ENCODE measurements at places on chromosomes 3 and 15.

DNA sequence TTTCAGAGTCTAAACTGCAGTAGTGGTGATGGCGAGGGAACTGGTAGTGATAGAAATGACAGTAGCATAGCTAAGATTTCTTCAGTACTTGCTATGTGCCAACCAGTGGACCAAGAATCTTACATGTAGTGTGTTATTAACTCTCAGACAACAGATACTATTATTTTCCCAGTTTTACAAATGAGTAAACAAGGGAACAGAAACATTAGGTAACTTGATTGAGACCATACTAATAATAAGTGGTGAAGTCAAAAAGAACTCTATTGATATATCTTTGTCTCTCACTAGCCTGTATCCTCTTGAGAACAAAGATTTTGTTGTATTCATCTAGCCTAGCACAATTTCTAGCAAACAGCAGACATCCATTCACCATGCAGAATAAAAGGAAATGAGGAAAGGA, 250.1 kb downstream of the ZBTB20 start:
- DNase-seq: no peak

DNA sequence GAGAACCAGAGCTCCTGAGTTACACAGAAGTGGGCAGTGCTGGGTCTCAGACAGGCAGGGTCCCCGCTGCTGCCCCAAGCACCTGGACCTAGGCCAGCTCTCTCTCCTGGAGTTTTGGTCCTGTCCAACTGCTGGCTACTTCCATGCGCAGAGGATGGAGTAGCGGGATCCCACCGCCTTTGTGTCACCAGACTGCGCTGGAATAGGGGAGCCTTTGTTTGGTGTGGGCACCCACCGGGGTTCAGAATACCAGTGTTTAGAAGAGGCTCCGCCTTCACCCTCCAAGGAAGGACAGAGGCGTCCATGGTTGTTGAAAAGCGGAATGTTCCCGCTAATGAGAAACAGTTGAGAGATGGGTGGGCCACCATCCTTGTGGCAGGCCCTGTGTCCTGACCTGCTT, 154.4 kb downstream of the DNAJB8 start:
- no peak for DNase-seq

DNA sequence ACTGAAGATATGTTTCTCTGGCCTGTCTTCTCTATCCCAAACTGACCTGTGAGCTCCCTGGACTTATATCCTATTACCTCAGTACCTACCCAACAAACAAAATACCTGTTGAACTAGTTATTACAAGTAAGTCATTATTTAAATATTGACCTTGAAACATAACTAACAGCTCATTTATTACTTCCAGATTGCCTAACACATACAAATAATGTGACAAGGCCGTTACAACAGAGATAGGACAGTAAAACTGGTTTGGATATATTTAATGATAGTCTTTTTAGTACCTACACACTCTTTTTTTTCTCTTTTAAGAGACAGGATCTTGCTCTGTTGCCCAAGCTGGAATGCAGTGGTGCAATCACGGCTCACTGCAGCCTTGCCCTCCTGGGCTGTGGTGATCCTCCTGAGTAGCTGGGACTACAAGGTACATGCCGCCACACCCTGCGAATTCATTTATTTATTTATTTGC, 145.0 kb downstream of the ADAM10 start:
- peak; percentile 9 for DNase-seq

GRCh38 chr3:57791245-57791644, 35.1 kb downstream of the SLMAP start:
- DNase-seq: no peak

DNA sequence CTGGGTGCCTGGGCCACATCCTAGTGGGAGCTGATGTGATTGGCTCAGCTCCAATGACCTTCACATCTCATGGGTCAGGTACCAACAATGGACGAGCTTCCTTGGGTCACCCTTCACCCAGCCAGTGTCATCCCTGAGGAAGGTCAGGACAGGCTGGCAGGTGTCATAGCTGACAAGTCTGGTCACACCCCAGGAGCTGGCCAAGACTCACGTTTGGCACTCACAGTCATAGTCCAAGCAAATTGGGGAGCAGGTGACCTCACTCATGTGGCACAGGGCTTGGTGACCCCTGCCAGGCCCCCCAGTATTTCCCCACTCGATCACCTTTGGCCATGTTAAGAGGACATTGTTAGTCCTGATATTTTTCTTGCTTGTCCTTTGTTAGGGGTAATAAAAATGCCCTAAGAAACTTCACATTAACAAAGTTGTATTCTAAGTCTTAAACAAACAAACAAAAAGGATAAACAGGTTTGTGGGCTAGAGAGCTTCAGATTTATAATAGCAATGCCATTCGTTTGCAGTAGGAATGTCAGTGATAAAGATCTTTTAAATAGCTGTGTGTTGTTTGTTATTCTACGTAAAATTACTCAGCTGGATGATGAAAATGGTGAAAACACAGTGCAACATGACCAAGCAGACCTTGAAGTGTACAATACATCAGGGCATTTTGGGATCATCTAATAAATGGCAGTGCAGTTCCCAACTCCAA, 79.5 kb upstream of the POMGNT2 start:
- no peak for DNase-seq

DNA sequence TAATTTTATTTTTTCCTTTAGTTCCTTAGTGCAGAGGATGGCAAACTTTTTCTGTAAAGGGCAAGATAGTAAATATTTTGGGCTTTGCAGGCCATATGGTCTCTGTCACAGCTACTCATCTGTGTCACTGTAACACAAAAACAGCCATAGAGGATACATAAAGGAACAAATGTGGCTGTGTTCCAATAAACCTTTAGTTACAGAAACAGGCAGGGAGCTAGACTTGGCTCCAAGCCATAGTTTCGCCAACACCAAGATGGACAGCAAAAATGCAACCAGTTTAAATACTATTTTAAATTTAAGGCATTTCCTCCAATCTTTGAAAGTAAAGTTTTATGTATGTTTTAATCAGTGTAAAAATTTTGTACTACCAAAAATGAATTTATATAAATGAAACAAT, 753.4 kb downstream of the FHIT start:
- no peak for DNase-seq

GRCh38 chr3:50630877-50631276, 13.9 kb downstream of the MAPKAPK3 start:
- DNase-seq: no peak

GRCh38 chr3:31265646-31266428, 266.9 kb upstream of the STT3B start:
- DNase-seq: no peak

GRCh38 chr3:99430348-99431134, 207.9 kb upstream of the COL8A1 start:
- DNase-seq: no peak

DNA sequence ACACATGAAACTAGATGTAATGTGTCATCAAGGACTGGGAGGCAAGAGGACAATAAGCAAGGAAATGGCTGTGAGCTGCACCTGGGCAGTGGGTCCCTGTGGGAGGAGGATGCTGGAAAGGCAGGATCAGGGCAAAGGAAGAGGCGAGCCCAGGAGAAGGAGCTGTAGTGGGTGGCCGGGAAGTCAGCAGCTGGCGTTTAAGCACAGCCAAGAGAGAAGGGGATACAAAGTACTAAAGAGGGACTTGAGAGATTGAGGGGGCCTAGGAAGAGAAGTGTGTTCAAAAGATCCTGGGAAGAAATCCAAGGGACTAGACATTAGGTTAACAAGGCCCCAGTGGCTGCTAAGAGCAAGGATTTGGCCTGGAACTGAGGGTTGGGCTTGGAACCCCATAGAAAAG, 188.5 kb upstream of the SLC24A5 start:
- DNase-seq: no peak

DNA sequence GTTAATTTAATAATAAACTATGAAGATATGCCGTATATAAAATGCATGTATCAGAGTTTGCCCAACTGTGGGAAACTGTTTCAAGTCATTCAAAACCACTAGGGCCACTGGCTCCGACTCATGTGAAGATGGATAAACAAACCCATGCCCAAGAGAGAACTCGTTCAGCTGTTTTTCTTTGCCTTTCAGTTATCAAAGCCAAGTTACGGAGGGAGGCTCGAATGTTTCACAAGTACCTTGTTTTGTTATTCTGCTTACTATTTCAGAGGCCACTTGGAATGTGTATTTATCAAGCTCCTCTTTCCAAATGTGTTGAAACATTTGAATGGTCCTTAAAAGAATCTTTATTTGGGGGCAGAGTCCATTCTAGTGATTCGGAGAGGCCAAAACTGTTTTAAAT, 82.1 kb downstream of the DUT start:
- DNase-seq: no peak

DNA sequence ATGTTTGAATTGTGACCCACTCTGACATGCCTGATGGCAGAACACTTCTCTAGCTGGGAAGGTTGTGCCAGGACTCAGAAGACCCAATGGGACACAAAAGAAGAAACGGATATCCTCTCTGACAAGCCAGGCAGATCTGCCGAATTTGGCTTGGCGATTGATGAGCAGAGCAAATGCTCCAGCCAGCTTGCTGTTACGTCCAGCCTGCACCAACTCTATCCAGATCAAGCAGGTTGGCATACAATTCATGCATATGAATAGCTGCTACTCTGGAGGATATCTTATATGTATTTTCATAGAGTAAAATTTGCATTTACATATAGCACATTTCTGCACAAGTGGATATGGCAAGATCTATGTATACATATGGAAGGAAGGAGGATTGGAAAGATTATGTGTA, 102.8 kb downstream of the PEX5L start:
- DNase-seq: no peak

DNA sequence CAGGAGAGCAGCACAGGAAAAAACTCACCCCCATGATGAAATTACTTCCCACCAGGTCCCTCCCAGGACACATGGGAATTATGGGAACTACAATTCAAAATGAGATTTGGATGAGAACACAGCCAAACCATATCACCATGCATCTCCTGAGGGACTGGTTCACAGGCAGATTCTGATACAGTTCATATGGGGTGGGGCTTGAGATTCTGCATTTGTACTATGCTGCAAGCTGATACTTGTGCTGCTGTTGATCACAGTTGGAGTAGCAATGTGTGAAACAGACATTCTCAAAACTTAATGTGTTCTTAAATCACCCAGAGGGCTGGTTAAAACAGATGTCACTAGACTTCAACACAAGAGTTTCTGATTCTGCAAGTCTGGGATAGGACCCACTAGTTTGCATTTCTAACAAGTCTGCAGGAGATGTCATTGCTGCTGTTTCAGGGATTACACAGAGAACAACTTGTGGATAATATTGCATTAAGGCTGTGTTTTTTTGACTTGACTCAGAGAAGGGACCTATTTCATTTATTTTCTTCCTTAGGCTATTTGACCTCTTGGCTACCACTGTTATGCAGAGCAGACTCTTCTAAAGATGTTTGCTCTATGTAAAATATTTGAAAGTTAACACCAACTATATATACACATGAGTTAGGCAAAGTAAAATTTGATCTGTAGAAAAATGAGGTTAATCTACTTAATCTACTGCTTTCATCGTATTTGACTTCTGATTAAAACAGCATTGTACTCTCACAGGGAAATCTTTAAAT, 194.2 kb upstream of the CNTN3 start:
- DNase-seq: no peak

DNA sequence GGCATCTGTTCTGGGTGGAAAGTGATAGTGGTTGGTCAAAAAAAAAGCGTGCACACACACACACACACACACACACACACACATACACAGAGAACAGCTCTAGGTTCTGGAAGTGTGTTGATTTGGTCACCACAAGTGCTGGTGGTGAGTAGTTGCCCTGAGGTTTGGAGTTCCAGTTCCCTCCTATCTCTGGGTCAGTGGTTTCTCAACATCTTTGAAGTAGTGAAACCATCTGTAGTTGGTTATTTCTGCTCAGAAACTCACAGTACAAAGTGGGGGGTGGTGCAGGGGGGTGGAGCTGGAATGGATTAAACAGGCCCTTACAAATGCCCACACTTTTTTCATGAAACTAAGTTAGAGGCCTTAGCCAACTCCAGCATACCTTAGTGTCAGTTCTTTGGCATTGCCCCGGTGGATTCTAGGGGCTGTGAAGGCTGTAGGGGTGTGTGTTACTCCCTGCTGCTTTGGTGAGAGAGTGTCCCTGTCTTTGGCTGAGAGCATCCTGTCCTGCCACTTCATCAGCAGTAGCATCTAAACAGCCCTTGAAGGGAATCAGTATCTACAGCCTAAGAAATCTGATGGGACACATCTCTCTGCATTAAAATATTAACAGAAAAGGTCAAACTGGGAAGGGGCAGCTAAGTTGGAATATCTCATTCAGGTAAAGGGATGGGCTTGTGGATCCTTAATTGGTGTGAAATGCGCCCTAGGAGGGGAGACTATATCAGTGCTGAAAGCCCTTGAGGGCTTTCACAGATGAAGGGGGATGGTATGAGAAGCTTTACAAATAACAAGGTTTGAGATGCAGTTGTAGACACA, 20.6 kb downstream of the SMAD3 start:
- DNase-seq: no peak

DNA sequence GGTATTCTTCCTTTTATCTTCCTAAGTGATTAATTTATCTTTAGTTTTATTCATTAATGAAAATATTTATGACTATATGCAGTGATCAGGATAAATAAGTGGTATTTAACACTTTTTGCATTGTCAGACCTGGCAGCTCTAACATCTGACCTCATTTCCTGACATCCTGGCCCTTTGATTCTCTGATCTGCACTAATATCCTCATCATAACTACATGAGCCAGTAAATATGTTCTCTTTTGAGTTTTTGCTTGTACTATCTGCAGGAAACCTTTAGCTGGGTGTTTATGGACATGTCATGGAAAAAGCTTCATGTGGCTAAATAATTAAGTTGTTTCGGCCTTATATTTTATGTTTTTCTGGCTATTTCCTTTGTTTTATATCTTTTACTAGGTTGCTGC, 10.5 kb downstream of the NKTR start:
- no peak for DNase-seq

GRCh38 chr3:130787422-130788068, 40.9 kb upstream of the PIK3R4 start:
- no peak for DNase-seq

- peak; percentile 92 for DNase-seq
Observed at GRCh38 chr15:40160689-40161688, at the start of gene BUB1B. Gene BUB1B, plus strand, starts transcription at chr15:40161069. Its CDS starts 152 bp downstream, at chr15:40161221.

DNA sequence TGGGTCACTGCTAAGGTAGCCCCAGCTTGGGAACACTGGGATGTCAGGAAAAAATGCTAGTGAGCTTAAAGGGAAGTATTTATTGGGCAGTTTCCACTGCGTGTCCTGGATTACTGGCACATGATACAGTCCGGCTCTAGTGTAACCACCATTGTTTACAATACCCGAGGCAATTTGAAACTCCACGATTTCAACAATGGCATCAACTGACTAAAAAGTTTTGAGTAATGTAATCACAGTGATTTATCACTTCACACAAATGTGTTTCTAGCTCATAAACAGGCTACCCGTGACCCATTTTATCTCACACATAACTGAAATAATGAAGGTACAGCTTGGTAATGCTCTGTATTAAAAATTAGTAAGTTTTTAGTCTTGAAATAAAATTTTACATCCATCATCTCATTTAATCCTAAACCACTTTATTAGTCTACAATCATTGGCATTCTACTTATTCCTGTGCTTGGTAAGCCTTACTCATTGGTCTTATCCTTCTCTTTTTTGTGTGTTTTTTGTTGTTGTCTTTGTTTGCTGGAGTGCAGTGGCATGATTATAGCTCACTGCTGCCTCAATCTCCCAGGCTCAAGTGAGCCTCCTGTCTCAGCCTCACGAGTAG, 7.6 kb downstream of the ZMAT3 start:
- no peak for DNase-seq

- no peak for DNase-seq
Observed at GRCh38 chr15:77064539-77065308, 6.2 kb downstream of the TSPAN3 start.

- no peak for DNase-seq
Observed at GRCh38 chr3:136804141-136804540, 14.8 kb upstream of the SLC35G2 start.
